ENCODE measurements at places on chromosomes 11 and 22. TPM values are rescaled to one million over a fixed set of nuclear protein-coding genes. Genes with fewer than 3 reads are reported as not detected.

Gene TMA7B
- 1.7 TPM for total RNA-seq

Gene OR8G5
- not detected for total RNA-seq

DNA sequence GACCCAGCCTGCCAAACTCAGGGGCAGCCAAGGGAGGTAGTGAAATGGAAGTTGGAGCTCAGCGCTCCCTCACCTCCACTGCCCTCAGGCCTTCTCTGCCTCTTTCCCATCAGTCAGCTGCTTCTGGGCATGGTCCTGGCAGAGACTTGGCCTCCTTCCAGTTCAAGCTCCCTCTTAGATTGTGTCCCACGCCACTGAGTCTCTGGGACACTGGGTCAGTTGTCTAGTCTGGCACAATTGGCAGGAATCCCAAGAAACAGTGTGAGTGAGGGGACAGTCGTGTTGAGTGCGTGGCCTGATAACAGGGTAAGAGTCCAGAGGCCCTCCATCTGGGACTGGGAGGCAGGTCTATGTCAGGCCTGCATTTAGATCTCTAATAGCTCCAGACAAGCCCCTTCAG, 7.1 kb upstream of the SLC35E4 start:
- no peaks in the 10 kb centered on the region for H3K4me1 ChIP-seq
- no peak overlapping the region for H3K4me3 ChIP-seq
- no peaks in the 10 kb centered on the region for H3K27me3 ChIP-seq

- DNase-seq = no peak
- H3K36me3 ChIP-seq = peaks cover 23% of the 10 kb centered on the region
- no peaks in the 10 kb centered on the region for H3K4me1 ChIP-seq
These were observed 28.7 kb downstream of the CEP164 start for GRCh38 chr11:117356126-117356890.

All from vagina (tissue), 2 donors.